Purkinje cell (primary cell): ENCODE measurements at places on chromosomes 12 and 14. TPM values are rescaled to one million over a fixed set of nuclear protein-coding genes. Genes with fewer than 3 reads are reported as not detected.

The CISTR gene
- 0.62 TPM in 1 of 2 replicates, not detected in the other for polyA plus RNA-seq

The GALNT16 gene
- 9.8 and 23.2 TPM in 2 replicates for polyA plus RNA-seq

The KLRC1 gene
- 0.35 TPM in 1 of 2 replicates, not detected in the other for polyA plus RNA-seq

The PPP1R36 gene
- 0.19 TPM in 1 of 2 replicates, not detected in the other for polyA plus RNA-seq

The RFLNA gene
- 1.3 and 1.7 TPM in 2 replicates for polyA plus RNA-seq

The RPS6KA5 gene
- polyA plus RNA-seq, result 11.7 and 18.9 TPM in 2 replicates

The KRT6C gene
- polyA plus RNA-seq, result not detected in 2 replicates

The TSHR gene
- 2.9 TPM in 1 of 2 replicates, not detected in the other for polyA plus RNA-seq

The MYH6 gene
- not detected in 2 replicates for polyA plus RNA-seq

The MRPS35 gene
- 67.4 and 68.6 TPM in 2 replicates for polyA plus RNA-seq

The IL23A gene
- polyA plus RNA-seq, result not detected in 2 replicates

The CNIH1 gene
- 490 and 515 TPM in 2 replicates for polyA plus RNA-seq

The LRRC10 gene
- polyA plus RNA-seq, result not detected in 2 replicates

The RNF212B gene
- polyA plus RNA-seq, result not detected in 2 replicates

The IFI27 gene
- polyA plus RNA-seq, result 21.2 and 29.9 TPM in 2 replicates

The HOXC6 gene
- polyA plus RNA-seq, result not detected in 2 replicates

The MANSC4 gene
- not detected in 2 replicates for polyA plus RNA-seq

The MSI1 gene
- 0.73 and 1.0 TPM in 2 replicates for polyA plus RNA-seq

The IQSEC3 gene
- 27.4 and 30.1 TPM in 2 replicates for polyA plus RNA-seq

The CELA1 gene
- 0.52 TPM in 1 of 2 replicates, not detected in the other for polyA plus RNA-seq

The EMP1 gene
- polyA plus RNA-seq, result not detected in 2 replicates

The FAM186B gene
- 0.24 TPM in 1 of 2 replicates, not detected in the other for polyA plus RNA-seq

The RNU4-1 gene
- polyA plus RNA-seq, result not detected in 2 replicates

The ENDOU gene
- polyA plus RNA-seq, result not detected in 2 replicates

The KRT78 gene
- polyA plus RNA-seq, result not detected in 2 replicates

The VRTN gene
- not detected in 2 replicates for polyA plus RNA-seq

The TMEM63C gene
- polyA plus RNA-seq, result 0.29 and 0.54 TPM in 2 replicates

The SLC16A7 gene
- 7.8 and 18.6 TPM in 2 replicates for polyA plus RNA-seq

The NGB gene
- 0.59 TPM in 1 of 2 replicates, not detected in the other for polyA plus RNA-seq

The ADCY4 gene
- polyA plus RNA-seq, result 0.99 TPM in 1 of 2 replicates, not detected in the other

The PELI2 gene
- polyA plus RNA-seq, result 1.7 and 4.9 TPM in 2 replicates

The EID3 gene
- polyA plus RNA-seq, result 3.8 and 6.9 TPM in 2 replicates

The PSEN1 gene
- polyA plus RNA-seq, result 10.3 and 11.2 TPM in 2 replicates

The FLRT2 gene
- 0.14 and 4.9 TPM in 2 replicates for polyA plus RNA-seq

The LGALS3 gene
- 24.0 and 25.7 TPM in 2 replicates for polyA plus RNA-seq

The NTN4 gene
- polyA plus RNA-seq, result 1.4 and 5.2 TPM in 2 replicates

The TXNRD1 gene
- polyA plus RNA-seq, result 70.5 and 81.6 TPM in 2 replicates

The SYNE3 gene
- polyA plus RNA-seq, result 0.97 and 1.6 TPM in 2 replicates

The BEGAIN gene
- polyA plus RNA-seq, result 0.74 and 0.87 TPM in 2 replicates

The BMP4 gene
- polyA plus RNA-seq, result 1.2 TPM in 1 of 2 replicates, not detected in the other

The GPR132 gene
- 0.20 and 0.22 TPM in 2 replicates for polyA plus RNA-seq

The P2RX2 gene
- polyA plus RNA-seq, result not detected in 2 replicates

The CDKL1 gene
- 1.8 and 2.6 TPM in 2 replicates for polyA plus RNA-seq

The ARHGDIB gene
- 8.2 TPM in 1 of 2 replicates, not detected in the other for polyA plus RNA-seq

The CLEC9A gene
- not detected in 2 replicates for polyA plus RNA-seq

The SLC2A14 gene
- polyA plus RNA-seq, result 1.7 and 2.1 TPM in 2 replicates

The CFAP251 gene
- 3.4 and 7.0 TPM in 2 replicates for polyA plus RNA-seq

The SIX6 gene
- polyA plus RNA-seq, result not detected in 2 replicates

The P2RX7 gene
- polyA plus RNA-seq, result 0.69 and 1.5 TPM in 2 replicates

The KRT8 gene
- not detected in 2 replicates for polyA plus RNA-seq

The RPGRIP1 gene
- polyA plus RNA-seq, result 0.74 and 6.9 TPM in 2 replicates
